ENCODE measurements at places on chromosomes 7 and 10.

- DNase-seq: no peak
Measured at GRCh38 chr7:55540226-55540858, 32.0 kb downstream of the VOPP1 start.

DNA sequence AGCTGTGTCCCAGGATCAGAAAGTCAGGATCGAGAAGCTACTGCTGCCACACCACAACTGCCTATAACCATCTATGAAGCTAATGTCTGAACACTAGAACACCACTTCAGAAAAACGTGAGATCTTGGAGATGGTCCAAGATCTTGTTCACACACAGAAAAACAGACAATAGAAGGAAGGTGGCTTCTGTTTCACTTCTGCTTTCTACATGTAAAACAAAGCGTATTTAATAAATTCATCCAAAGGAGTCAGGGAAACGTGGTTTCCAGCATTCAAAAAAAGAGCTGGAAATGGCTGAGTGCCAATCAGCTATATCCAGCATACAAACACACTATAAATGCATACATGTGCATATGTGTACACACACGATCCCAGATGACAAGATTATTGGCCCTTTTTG, 70.2 kb upstream of the CCDC71L start:
- no peak for DNase-seq

- no peak for DNase-seq
Measured at GRCh38 chr10:581776-582330, 107.6 kb downstream of the DIP2C start.

DNA sequence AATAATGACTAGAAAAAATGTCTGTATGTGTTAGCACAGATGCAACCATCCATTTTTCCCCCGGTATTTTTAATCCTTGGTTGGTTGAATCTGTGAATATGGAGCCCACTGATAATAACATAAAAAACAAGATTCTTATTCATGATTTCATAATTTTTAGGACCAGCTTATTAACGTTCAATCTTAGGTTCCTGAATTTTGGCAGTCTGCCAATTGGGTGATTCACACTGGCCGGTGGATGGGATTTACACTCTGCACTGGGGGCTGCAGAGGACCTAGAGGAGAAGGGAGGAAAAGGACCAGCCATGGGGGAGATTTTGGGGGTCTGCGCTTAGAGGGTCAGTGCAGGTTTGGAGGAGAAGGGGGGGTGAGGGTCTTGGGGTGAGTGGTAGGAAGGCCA, 327.9 kb downstream of the ACTR3B start:
- no peak for DNase-seq

DNA sequence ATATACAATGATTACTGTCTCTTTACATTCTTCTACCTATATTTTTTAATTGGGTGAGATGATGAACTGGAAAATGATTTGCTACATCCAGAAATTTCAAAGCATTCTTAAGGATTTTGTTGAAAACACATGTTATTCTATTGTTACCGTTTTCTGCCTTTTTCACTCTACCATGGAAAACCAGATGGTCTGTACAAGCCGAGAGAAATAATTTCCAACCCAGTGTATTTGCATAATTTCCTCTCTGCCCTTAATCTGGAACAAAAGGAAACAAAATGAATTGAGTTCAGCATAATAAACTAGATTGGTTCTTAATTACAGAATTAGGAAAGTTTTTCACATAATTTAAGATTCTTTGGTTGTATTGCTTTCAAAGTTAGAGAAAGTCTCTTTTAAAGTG, 211.2 kb downstream of the CACNB2 start:
- no peak for DNase-seq
